ENCODE measurements at places on chromosomes 13 and 19.

DNA sequence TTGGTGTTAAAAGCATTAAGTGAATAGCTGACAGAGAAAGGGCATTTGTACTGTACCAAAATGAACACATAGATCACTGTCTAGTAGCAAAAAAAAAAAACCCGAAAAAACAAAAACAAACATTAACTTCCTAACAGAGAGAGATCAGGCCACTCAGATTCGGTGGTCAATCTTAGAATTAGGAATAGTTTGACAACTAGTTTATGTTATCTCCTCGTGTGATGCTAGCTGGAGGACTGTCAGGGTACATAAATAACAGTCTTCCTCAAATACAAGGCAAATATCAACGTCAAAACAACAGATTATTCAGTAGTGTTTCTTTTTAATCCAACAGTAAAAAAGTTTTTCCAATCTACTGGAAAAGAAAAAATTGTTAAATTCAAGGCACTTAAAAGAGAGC, 1.7 kb downstream of the ZMYM5 start:
- no peak for DNase-seq

GRCh38 chr19:3625996-3626472, 556 bp downstream of the CACTIN start:
- no peak for DNase-seq

GRCh38 chr13:76783798-76784197, 102.4 kb downstream of the KCTD12 start:
- DNase-seq = no peak

DNA sequence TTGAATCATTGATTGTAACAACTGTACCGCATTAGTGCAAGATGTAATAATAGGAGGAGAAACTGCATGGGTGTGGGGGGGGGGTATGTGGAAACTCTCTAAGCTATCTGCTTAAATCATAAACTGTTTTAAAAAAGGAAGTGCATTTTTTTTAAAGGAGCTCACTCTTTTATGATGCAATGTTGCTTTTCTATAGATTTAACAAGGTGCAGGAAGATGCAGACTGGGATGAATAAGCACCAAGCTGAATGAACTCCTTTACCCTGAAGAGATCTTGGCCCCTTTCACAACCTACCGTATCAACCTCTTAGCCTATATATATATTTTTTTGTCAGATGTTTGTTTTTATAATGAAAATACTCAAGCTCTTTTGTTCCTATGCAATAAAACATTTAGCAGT, 95.9 kb downstream of the AKAP11 start:
- DNase-seq = no peak

All from GM13976 (cell line).